ENCODE measurements at places on chromosomes 4 and X.

- no peak for DNase-seq
These were observed 854 bp downstream of the RNF113A start for GRCh38 chrX:119870626-119871131.

DNA sequence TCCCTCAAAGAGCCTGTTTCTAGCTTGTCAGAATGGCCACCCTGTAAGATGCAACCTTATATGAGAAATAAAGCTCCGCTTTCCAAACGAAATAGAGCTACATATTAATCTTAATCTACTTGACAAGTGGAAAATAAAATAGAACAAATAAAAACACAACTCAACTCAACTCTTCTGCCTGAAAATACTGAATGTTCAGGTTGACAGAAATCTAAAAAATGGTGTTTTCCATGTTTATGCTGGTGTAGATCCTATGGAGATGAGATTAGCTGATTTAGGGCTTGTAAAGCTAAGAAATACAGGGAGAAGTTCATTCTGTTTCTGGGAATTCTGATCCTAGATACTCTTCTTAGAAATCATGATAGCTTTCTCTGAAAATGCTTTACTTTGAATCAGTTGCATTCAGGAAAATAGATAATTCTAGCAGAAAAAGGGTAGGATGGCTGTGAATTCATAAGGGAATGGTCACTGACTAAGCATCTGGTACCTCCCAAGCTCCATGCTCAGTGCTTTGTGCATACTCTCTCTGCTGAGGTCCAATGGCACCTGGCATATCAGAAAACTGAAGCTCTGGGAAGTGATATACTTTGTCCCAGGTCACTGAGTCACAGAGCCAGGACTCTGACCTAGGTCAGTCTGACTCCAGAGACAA lies 89.2 kb upstream of the EXOC1L start:
- DNase-seq, result no peak

DNA sequence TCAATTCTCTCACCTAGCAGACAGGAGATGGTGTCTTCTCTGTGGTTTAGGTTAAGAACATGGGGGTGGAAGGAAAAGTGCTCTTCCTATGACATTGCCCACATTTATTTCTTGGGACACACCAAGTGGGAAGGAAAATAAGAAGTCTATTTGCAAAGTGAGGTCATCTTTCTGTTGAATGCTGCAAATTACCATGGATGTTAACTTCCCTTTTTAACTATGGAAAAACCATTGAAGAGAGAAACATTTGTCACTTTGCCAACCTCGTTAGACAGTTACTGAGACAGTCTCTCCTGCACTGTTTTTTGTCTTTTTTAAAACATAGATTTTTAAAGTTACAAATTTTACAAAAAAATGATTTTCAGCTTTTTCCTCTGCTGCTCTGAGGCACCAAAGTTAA lies 72.8 kb upstream of the BEND4 start:
- DNase-seq, result no peak

GRCh38 chr4:97762115-97762512 lies 381.2 kb downstream of the STPG2 start:
- no peak for DNase-seq

DNA sequence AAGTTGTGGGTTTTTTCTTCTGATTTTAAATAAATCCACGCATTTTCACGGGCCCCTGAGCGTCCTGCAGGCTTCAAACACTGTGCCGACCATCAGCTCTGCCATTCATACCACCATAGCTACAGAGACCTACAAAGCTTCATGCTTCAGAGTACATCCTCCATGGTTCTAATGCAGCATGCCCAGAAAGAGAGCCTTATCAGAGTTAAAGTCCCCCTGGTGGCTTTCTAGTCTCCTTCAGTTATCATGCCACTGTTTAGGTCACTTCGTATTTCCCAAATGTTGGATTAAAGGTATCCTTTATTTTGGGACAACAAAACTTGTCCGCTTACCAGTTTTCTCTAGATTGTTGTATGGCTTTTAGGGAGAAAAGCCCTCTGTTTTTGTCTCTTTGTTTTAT lies 66.7 kb upstream of the VCX2 start:
- no peak for DNase-seq

All from epithelial cell of proximal tubule (primary cell).